Activated CD8-positive, alpha-beta memory T cell treated with anti-CD3 and anti-CD28 coated beads for 1 hour (primary cell): ENCODE measurements at places on chromosomes 1 and 21.

DNA sequence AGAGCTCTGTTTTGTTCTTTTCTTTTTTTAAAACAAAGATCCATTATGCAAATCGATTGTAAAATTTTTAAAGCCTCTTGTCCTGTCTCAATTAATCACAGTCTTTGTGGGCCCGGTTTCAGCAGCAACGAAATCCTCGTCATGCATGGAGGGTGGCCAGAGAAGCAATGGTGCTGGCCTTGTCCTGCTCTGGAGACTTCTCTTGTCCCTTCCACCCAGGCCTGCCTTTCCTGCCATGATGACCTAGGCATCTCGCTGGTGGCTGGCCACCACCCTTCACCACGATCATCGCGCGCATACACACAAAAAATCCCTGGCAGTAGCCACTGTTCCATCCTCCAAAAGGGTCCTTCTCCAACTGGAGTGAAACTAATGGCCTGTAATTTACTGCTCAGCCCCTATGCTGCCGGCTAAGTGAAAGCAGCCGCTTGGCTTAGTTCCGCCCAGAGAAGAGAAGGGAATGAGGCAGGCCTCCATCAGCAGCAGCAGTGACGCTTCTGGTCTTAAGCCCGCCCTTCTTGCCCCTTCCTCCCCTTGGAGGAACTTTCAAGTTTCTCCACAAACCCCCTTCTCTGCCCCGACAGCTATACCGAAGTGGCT is 309.5 kb downstream of the NPHP4 start:
- DNase-seq = no peak

DNA sequence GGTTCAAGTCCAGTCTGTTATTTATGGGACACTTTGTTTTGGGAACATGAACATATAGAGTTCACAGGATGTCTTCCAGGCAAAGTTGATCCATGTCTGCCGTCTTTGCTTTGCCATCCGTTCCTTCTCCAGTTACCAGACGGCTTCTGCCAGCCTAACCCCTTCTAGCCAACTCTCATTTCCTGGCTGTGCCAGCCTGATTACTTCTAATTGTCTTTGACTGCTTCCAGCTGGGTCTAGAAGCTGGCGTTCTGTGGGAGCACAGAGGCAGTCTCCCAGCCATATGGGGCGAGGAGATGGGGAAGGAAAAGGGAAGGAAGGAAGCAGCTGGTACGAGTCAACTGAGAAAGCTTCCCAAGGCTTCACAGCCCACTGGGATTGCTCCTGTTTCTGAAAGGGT is 3.1 kb upstream of the HUNK start:
- no peak for DNase-seq

- no peak for DNase-seq
Measured at GRCh38 chr1:207893737-207894582, 17.0 kb downstream of the CD34 start.

DNA sequence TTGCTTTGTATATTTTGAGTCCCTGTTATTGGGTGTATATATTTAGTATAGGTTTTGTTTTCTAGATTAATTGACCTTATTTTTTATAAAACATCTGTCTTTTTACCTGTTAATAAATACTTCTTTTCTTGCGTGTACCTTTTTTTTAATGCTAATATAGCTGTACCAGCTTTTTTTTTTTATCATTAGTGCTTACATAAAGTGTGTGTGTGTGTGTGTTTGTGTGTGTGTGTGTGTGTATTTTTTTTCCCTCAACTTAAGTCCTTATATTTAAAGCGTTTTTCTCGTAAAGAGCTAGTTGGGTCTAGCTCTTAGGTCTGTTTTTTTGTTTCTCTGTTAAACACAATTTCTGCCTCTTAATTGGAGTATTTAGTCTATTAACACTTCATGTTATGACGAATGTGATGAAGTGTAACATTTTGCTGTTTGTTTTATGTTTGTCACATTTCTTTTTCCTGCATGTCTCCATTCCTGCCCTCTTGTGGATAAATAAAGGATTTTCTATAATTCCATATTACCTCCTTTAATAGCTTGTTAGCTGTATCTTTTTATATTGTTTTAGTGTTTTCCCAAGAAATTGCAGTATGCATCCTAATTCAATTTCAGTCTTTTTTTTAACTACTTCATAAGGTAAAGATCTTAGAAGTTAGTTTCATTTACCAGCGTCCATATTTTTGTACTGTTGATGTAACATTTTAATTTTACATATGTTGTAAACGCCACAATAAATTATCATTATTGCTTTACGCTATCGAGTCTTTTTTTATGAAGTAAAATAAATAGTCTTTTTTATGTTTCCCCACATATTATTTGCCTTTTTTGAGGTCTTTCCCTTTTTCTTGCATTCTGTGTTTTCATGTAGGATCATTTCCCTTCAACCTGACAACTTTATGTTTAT is 4.3 kb downstream of the PRMT2 start:
- no peak for DNase-seq

DNA sequence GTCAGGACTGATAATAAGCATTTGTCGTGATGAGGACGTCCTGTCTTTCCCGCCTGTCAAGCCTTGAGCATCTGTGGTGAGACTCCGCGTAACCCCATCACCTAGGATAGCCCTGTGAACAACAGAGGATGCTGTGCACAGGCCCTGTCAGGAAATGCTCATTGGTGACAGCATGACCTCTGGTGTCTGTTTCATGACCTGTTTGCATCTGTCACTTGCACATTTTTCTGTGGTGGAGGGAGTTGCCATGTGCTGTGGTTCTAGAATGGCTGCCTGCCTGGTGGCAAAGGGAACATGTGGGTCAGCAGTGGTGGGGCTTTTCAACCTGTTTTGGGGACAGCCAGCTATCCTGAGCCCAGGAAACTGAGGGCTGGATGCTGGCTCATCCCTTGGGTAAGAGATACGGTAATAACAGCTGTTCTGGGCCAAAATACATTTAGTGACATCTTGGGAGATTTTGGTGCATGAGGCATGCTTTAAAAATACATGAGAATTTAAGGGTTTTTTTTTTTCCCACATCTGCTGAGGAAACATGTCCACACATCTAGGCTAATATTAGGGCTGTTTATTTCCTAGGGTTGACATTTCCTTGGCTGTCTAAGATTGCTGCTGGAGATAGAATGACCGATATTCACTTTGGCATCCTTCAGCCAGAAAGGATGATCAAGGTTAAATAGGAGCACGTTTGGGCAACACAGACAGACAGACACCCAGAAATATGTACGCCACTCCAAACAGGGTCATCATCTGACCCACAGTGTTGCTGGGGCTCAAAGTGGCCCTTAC is 52.9 kb downstream of the KCNC4 start:
- no peak for DNase-seq

GRCh38 chr1:183870351-183871077 is 65.6 kb downstream of the RGL1 start:
- DNase-seq = no peak

DNA sequence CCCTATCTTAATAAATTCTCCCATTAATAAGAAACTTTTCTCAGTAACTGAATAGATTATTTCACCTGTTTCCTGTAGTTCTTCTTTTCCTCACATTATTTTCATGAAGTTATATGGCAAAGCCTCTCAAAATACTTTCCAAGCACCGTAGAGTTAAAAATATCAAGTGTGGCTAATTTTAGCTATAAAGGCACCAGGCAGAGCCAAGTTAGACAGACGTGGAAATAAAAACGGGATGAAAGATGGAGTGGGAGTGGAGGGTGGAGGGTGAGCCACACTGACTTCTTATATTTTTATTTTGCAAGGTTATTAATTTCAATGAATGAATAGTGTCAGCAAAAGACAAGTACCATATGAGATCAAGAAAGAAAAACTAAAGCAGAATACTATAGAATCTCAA is 71.7 kb downstream of the ENAH start:
- DNase-seq = no peak

- DNase-seq = no peak
Measured at GRCh38 chr1:150778409-150778808, 12.8 kb upstream of the CTSS start.

GRCh38 chr1:47624531-47624930 is 186.7 kb downstream of the FOXD2 start:
- no peak for DNase-seq

GRCh38 chr1:217525773-217526490 is 105.0 kb downstream of the GPATCH2 start:
- no peak for DNase-seq

DNA sequence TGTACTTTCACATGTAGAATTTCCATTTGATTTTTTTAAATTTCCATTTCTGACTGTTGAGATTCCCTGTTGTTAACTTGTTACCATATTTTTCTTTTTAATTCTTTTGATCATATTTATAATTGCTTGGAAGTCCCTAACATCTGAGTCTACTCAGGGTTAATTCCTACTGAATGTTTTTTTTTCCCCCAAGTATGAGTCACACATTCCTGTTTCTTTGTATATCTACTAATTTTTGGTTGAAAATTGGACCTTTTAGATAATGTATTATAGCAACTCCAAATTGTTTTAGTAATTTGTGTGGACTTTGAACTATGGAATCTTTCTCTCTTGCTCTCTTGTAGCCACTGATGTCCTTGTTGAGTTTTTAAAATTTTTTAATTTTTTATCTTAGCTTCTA is 54.6 kb downstream of the STXBP3 start:
- DNase-seq = no peak

GRCh38 chr1:160741092-160741501 is 2.0 kb downstream of the SLAMF7 start:
- DNase-seq = no peak

DNA sequence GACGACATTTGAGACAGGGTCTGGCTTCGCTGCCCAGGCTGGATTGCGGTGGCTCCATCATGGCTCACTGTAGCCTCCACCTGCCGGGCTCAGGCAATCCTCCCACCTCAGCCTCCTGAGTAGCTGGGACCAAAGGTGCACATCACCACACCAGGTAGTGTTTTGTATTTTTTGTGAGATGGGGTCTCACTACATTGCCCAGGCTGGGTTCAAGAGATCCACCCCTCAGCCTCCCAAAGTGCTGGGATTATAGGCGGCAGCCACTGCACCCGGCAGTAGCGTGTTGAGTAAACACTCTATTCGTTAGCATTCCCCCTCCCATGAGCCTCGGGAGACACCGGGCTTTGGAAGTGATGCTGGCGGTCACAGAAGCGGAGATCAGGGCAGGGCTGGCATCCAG is 6.8 kb upstream of the C1QTNF12 start:
- DNase-seq = no peak

DNA sequence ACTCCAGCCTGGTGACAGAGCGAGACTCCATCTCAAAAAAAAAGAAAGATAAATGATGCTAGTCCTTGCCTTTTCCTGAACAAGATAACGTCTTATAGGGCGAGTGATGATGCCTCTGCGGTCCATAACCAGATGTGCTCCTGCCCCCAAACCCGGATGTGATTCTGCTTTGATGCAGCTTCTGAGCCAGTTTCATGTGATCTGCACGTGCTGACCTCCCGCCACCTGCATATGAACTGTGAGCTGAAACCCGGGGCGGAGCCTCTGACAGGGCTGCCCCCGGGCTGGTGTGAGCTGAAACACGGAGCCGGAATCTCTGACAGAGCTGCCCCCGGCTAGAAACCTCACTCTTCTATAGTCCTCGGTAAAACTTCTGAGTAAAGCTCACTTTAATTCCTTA is 1.3 kb downstream of the KRTAP12-4 start:
- DNase-seq = no peak

GRCh38 chr21:15140321-15141019 is 75.7 kb upstream of the NRIP1 start:
- no peak for DNase-seq

DNA sequence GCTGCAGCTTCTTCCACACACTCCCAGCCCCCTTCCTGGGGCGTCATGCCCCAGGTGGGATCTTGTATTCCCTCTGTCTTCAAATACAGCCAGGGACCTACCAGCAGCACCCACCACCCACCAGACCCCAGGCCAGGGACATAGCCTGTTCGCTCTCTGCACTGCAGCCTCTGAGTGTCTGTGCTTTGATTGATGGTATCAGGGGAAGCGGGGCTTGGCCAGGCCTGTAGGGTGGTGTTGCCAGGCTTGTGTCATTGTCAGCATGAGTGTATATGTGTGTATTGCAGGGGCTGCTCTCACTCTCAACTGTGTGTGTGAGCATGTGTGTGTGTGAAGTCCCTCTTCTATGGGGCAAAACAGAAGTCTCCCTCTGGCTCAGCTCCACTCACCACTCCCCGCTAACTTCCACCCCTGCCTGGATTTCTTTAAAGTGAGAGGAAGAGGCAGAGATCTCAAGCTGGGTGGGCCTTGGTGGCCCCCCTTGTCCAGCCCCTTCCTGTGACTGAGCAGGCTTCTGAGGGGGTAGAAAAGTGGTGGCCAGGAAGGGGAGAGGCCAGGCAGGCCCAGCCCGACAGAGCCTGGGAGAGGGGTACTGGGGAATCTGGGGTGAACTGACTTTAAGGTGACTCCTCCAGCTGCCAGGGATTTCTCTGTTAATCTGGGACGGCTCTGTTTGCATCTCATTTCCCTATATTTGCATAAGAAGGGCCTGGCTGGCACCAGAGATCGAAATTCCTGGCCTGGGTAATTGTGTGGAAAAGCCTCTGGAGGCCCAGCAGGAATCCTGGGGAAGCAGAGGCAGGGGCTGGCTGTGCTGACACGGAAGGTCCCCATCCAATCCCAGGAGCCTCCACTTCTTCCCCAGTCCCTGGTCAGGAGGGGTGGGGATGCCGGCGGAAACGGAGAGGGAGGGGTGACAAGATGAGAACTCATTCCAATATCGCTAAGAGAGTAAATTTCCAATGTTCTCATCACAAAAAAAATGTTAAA is 18.6 kb upstream of the ADGRB2 start:
- no peak for DNase-seq

DNA sequence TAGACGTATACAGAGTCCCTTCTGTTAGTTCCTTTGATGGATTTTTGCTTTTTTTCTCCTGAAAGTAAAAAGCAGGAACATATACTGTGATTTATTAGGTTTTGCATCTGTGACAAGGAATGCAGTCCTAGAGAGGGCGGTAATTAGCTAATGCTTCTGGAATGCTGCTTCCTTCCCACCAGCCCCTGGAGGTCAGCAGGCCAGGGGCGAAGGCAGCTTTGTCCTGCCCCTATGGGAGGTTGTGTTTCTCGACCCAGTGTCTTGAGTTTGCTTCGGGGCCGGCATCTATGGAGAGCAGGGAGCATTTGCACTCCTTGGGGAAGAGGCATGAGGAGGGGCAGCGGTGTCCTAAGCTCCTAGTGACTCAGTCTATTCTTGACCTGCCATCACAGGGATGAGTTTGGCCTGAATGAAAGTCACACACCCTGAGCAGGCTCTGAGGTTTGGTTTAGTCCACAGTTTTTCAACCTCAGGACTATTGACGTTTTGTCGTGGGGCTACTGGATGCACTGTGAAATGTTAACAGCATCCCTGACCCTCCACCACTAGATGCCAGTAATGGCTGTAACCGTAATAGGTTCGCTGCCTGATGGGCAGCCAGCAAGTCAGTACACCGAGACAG is 85.0 kb upstream of the KCNJ15 start:
- DNase-seq = no peak

DNA sequence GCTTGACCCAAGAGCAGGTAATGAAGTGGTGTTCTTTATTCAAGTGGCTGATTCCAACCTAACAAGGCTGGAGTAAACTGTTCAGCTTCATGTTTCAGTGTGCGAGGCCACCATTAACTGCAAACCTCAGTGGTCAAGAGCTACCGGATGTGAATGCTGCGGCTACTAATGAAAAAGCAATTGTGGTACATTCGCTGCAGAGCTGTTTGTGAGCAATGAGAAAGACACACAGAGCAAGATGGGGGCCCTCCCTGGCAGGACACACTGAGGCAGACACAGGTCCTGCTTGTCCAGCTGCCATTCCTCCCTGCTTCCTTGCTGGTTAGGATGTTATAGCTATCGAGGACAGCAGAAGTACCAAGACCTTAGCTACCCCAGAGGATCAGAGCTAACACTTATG is 26.1 kb downstream of the SYF2 start:
- DNase-seq = no peak
